ENCODE measurements at places on chromosomes 6 and 20.

GRCh38 chr20:1793821-1794220 is 101.4 kb upstream of the SIRPA start:
- no peak for DNase-seq

DNA sequence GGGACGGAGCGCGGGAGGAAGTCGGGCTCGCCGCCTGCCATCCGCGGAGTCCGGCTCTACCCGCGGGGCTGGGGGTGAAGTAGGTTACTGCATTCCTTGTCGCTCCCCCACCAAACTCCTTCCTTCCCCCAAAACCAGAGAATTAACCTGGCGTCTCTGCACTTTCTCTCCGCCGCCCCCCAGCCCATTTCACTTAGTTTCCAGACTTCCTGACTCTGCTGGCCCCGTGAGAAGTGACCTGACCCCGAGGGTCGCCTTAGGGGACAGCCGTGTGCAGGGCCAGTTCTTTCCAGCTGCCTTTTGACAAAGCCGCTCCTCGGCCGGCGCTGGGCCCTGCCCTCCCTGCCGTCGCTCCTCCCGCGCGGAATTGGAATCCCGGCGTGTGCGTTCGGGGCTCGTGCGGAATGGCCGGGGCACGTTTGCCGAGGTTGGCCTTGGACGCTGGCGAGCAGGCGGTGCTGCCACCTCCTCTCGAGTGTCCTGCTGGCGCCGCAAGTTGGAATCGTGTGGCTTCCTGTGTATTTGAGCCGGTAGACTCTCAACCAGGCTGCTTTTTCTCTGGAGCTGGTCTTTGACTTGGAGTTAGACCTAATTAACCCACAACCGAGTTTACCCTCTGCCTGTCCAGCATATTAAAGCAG is 650 bp downstream of the DCBLD1 start:
- peak; percentile 64 for DNase-seq

DNA sequence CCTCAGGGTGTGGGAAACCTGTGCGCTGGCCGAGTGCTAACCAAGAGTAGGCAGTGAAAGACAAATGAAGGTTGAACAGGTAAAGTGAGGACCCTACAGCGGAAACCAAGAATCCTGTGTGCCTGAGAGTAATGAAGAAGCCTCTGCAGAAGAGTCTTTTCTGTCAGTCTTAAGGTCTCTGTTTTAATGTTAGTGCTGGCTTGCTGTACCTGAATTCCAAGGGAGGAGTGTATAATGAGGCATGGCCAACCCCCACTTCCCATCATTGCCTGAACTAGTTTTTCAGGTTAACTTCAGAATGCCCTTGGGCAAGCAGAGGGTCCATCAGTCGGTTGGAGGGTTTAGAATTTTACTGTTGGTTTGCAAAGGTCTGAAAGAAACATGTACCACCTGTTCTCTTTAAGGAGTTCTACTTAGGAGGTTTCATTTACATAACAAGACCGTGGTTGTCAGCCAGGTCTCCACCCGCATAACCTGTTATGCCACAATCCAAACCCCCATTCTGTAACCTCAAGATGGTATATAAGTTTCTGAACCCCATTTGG is 589 bp upstream of the PDCD2 start:
- no peak for DNase-seq

DNA sequence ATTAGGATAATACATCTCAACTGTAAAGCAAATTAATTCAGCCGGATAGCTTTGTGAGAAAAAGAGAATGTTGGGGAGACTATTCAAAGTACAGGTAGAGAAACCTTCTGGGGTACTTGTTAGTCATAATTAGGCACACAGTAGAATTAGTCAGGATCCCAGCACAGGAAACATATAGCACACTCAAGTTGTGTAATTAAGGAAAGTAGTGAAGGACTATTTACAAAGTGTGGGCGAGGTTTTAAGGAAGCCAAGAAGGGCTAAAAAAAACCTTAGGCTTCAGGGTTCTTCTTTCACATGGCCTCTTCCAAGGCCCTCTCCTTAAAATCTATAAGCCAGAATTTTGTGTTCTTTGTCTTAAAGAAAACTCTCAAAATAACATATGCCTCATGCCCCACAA is 126.7 kb downstream of the RTN4IP1 start:
- DNase-seq, result no peak

- DNase-seq, result no peak
Observed at GRCh38 chr20:11917663-11918062, at the start of gene BTBD3. TSS of gene BTBD3 (plus strand) at chr20:11917893. CDS start at chr20:11918276, 383 bp downstream.

DNA sequence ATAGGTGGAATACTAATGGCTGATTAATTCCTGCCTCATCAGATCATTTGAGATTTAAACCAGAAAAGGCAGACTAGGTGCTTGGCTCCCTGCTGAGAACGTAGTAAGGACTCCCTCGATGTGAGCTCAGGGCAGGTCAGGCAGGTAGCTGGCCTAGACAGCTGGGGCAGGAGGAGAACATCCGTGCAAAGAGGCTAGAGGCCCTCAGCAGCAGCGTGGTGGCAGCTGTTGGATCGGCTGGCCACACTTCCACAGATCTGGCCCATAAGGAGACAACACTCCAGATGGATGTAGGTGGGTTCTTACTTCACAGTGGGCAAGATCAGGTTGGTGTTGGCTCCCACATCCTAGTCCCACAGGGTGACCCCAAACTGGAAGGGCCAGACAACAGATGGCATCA is 38.5 kb downstream of the EYA2 start:
- no peak for DNase-seq

- no peak for DNase-seq
Observed at GRCh38 chr6:133225560-133225959, 15.6 kb upstream of the EYA4 start.

- DNase-seq, result peak; percentile 20
Observed at GRCh38 chr6:50961611-50962010, 142.9 kb downstream of the TFAP2B start.

GRCh38 chr6:155154158-155154830 is 109.5 kb upstream of the CLDN20 start:
- DNase-seq, result peak; percentile 67

- no peak for DNase-seq
Observed at GRCh38 chr6:154209555-154209954, 147.0 kb downstream of the IPCEF1 start.

GRCh38 chr6:56642366-56643261 is at the start of gene DST:
TSS of gene DST (minus strand) at chr6:56642889.
- DNase-seq, result no peak

DNA sequence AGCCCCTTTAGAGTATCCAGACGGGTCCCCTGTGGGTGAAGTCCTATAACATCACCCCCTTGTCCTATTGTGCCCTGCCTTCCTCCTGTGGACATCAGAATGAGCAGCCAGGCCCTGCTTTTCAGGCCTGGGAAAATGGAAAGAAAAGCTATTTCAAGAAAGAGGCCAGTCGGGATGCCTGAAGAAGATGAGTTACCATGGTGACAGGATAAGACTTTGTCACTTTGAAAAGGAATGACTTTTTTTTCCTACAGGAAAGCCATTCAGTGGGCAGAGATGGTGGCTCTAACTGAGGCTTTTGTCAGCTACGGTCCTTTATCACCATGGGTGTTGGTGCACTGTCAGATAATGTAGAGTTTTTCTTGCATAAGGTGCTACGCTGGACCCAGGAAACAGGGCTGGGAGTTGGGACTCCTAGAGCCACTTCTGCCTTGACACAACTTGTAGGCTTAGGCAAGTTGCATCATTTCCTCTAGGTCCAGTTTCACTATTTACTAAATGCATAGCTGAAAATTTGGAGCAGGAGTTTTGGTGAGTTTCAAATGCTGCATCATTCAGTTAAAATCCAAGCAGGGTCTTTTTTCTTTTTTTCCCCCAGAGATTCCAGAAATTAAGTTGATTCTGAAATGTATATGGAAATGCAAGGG is 293.6 kb upstream of the PRND start:
- no peak for DNase-seq

DNA sequence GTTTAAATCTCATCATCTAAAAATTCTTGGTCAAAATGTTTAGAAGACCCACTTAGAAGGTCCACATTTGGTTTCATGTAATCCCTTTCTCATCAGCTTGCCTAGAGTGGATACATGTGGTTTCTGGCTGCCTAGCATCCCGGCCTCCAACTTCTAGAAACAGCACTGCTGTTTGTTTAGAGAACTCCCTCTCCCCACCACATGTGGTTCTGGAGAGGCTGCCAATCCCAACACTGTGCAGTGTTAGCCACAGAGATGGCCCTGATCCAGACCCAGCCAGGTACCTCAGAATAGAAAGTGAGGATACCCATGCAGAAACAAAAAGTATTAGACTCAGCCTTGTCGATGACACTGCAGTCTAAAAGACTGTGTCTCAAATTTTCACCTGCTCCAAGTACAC is 241.8 kb downstream of the BCKDHB start:
- DNase-seq, result no peak

- DNase-seq, result no peak
Observed at GRCh38 chr6:41790045-41790444, 2.6 kb downstream of the TOMM6 start.

- DNase-seq, result no peak
Observed at GRCh38 chr20:1866834-1867233, 28.4 kb upstream of the SIRPA start.

DNA sequence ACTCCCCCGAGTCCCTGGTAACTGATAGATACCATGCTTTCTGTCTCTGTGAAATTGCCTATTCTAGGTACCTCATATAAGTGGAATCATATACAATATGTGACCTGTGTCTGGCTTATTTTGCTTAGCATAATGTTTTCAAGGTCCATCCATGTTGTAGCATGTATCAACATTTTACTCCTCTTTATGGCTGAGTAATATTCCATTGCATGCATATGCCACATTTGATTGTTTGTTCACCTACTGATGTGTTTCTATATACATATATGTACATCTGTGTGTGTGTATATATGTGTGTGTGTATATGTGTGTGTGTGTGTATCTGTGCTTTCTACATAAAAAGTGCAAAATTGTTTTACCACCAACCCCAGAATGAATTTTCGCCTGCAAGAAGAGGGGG is 119.1 kb downstream of the ADAT2 start:
- no peak for DNase-seq

- DNase-seq, result no peak
Observed at GRCh38 chr6:56009636-56010035, 134.2 kb upstream of the BMP5 start.

DNA sequence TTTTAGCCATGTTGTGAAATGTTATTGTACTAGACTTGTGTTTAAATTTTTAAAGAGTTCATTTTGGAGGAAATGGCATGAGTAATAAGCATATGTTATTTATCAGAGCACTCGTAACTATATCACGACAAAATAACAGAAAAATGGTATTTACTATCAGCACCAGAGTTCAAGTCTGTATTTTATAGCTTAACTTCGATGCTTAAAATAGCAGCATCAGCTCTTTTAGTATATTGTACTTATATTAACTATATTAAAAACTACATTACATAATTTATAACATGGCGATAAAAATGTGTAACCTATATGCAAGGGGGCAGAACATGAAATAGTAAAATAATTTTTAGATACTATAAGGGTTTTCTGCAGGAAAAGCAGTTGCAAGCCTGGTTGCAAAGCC is 52.9 kb downstream of the ABRACL start:
- DNase-seq, result no peak

DNA sequence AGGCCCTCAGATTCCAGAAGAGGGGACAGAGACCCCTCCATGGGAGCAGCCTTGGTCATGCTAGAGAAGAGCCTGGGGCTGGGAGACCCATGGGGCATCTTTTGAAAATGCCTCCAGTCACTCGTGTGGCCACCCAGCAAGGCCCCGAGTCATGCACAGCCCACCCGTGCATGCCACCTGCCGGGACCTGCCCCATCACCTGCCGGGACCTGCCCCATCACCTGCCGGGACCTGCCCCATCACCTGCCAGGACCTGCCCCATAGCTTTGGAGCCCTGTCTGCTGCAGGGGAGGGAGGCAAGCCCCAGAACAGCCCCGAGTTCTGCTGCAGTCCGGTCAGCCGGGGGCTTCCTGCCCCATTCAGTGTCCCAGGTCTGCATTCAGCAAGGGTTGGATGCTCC is 37.5 kb upstream of the SLCO4A1 start:
- DNase-seq, result no peak

DNA sequence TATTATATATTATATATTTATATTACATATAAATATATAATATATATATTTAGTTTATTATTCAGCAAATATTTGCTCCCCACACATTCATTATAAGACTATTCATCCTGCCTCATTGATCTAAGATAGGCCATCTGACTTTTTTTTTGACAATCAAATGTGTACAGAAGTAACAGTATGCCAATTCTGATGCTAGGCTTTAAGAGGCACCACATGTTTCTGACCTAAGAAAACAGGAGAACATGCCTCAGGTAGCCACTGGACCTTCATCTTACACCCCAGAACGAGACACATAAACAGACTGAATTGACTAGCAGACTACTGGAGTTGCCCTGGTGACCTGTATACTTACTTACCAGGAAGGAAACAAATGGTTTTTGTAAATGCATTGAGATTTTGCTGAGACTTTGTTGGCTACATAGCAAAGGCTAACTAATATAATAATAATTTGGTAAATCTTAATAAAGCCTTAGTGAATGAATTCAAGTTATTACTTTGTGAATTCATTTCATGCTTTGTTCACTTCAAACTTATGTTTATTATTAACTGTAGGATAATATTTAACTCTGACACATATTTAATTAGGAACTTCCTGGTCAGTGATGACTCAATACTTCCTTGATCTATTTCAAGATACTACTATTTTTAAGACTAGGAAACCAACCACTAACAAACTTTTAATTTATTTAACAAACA is 13.4 kb upstream of the MYO6 start:
- DNase-seq, result no peak

DNA sequence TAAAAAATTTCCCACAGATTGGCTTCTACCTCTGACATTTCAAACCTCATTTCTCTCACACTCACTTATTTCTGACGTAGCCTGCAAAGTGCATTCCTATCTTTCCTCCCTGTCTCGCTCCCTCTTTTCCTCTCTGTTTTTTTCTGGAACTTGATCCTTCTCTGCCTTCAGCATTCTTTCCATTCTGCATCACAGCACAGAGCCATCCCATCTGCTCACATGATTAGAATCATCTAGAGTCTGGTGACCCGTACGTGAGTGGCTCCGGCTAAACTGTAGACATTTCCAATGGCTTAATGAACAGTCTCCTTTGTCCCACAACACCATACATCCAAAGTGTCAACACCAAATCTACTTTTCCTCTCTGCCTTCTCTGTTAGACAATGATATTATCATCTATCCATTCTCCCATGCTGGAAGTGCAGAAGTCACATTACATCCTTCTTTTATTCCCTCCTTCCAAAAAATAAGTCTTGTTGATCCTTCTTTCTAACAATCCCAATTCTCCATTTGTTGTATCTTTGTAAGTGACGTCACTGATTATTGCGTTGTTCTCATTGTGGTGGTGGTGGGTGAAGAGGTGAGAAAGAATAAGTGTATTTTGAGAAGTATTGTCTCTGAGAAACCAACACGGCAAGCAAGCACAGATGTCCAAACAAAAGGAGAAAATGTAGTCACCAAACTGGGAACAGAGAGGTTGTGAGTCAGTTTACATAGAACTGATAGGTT is 41.6 kb downstream of the OPRM1 start:
- no peak for DNase-seq

All from KBM-7 (cell line).